ENCODE measurements at places on chromosomes 6 and 20. TPM values are rescaled to one million over a fixed set of nuclear protein-coding genes. Genes with fewer than 3 reads are reported as not detected.

DNA sequence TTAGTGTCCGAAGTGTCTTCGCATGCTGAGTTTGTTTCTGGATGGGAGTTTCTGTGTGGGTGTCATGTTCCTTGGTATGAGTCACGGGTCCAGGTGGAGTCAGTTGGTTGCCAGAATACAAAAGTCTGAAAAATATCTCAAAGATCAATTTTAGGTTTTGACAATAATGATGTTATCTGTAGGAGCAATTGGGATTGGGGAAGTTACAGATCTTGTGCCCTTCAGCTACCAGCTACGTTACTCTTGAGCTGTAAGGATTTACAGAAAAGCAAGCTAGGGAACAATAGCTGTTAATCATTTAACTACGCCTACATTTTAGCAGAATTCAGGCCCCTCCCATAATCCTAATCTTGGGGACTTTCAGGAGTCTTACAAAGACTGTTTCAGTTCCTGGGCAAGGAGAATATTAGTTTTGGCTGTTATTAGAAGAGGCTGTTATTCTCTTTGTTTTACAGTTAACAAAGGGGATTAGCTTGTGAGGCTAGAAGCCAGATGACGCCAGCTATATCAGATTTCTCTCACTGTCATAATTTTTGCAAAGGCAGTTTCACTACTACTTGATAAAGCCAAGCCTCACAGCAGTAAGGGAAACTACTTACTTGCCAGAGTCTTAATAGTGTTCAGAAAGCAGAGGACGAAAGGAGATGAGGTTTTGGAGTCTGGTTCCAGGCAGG, 15.4 kb upstream of the SLC22A16 start:
- H3K4me1 ChIP-seq, result no peaks in the 10 kb centered on the region
- H3K27me3 ChIP-seq, result no peaks in the 10 kb centered on the region
- no peaks in the 10 kb centered on the region for H3K36me3 ChIP-seq
- no peak for DNase-seq

DNA sequence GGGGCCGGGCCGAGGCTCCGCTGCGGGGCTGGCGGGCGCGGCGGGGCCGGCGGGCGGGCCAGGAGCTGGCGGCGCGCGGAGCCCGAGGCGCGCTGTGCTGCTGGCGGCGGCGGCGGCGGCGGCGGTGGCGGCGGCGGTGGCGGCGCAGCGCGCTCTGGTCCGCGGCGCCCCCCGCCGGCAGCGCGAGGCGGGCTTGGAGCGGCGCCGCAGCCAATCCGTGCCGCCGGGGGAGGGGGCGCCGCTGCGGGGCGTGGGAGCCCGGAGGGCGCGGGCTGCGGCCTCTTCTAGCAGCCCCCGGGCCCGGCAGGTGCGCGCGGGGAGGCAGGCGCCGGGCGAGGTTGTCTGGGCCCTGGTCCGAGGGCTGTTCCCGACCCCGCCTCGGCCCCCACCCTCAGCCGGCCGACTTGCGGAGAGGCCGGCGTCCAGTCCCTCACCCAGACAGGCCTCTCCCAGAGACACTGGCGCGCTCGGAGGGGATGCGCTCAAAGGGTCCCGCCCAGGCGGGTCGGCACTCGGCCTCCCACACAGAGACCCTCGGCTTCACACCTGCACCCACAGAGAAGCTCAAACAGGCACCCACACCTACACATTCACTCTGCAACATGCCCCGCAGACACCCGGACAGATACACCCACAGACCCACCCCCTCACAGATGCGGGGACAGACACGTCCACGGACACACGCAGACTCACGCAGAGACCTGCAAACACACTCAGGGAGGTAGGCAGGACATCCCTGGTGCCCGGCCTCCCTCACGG, at the start of gene RIMS4:
TSS of gene RIMS4 (minus strand) at position 156 of the 759 bp plus-strand sequence. CDS start 275 bp downstream, outside the sequence.
- H3K4me1 ChIP-seq, result peaks cover 3% of the 10 kb centered on the region
- peaks cover 17% of the 10 kb centered on the region for H3K27me3 ChIP-seq
- no peaks in the 10 kb centered on the region for H3K36me3 ChIP-seq
- no peak within 1 kb of the TSS for H3K27ac ChIP-seq

DNA sequence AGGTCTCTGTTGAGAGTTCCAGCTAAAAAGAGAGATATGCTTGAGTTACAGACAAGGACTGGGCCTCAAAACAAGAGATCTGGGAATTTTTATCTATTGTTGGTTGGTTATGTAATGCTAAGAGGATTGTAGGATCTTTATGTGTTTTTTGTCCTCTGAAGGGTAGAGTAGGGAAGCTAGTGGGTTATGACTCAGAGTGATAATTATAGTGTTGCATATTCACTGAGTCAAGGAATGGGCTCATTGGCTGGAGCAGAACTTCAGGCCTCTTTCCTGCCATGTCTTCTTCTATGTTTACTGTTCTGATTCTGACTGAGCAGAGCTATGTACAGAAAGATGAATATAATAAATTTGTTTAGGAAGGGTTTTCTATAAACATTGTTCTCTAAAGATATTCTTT, 66.1 kb upstream of the NOX3 start:
- no peaks in the 10 kb centered on the region for H3K36me3 ChIP-seq
- H3K27me3 ChIP-seq, result no peaks in the 10 kb centered on the region
- DNase-seq, result no peak

GRCh38 chr6:141587482-141588266, 545.1 kb upstream of the GJE1 start:
- no peak overlapping the region for H3K27ac ChIP-seq
- no peak for DNase-seq
- H3K36me3 ChIP-seq, result no peaks in the 10 kb centered on the region

DNA sequence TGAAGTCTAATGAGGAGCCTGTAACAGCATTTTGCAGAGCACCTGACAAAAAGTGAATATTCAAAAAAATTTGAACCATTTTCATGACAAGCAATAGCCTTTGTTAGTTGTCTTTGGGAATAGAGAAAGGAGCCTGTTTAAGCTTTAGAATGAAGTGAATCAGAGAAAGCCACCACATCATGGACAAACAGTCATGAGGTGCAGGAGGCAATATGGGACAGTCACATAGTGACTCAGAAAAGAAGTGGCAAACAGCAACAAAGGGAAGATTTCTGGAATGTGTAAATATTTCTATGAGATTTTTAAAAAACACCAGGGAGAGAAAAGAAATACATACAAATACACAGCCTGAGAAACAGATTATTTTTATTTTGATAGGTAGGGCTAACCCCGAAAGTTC, 6.6 kb downstream of the KLHL31 start:
- H3K4me1 ChIP-seq, result no peaks in the 10 kb centered on the region
- H3K36me3 ChIP-seq, result no peaks in the 10 kb centered on the region
- DNase-seq, result no peak
- H3K4me3 ChIP-seq, result no peak overlapping the region
- no peaks in the 10 kb centered on the region for H3K27me3 ChIP-seq

DNA sequence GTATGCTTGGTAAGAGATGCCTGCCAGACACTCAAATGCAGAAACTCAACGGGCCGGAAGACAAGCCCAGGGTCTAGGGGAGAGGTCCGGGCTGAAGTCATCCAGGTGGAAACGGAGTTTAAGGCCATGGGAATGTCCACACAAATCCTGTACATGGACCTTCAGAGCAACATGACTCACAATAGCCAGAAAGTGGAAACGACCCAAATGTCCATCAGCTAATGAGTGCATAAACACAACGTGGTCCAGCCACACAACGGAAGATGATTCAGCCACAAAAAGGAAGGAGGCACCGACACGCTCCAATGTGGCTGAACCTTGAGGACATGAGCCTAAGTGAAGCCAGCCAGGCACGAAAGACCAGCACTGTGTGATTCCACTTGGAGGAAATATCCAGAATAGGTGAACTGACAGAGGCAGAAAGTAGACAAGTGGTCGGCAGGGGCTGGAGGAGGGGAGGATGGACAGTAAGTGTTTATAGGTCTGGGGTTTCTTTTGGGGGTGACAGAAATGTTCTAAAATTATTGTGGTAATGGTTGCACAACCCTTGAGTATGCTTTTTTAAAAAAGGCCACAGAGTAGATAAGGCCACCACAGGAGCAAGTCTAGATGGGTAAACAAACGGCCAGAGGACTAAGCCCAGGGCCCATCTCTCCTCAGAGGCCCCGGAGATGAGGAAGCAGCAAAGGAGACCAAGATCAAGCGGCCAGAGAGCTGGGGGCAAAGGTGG, 105.6 kb downstream of the PREX1 start:
- H3K4me3 ChIP-seq, result no peak overlapping the region
- H3K36me3 ChIP-seq, result peaks cover 3% of the 10 kb centered on the region
- H3K27ac ChIP-seq, result peak overlapping the region; percentile 62
- peaks cover 33% of the 10 kb centered on the region for H3K4me1 ChIP-seq
- no peaks in the 10 kb centered on the region for H3K27me3 ChIP-seq

DNA sequence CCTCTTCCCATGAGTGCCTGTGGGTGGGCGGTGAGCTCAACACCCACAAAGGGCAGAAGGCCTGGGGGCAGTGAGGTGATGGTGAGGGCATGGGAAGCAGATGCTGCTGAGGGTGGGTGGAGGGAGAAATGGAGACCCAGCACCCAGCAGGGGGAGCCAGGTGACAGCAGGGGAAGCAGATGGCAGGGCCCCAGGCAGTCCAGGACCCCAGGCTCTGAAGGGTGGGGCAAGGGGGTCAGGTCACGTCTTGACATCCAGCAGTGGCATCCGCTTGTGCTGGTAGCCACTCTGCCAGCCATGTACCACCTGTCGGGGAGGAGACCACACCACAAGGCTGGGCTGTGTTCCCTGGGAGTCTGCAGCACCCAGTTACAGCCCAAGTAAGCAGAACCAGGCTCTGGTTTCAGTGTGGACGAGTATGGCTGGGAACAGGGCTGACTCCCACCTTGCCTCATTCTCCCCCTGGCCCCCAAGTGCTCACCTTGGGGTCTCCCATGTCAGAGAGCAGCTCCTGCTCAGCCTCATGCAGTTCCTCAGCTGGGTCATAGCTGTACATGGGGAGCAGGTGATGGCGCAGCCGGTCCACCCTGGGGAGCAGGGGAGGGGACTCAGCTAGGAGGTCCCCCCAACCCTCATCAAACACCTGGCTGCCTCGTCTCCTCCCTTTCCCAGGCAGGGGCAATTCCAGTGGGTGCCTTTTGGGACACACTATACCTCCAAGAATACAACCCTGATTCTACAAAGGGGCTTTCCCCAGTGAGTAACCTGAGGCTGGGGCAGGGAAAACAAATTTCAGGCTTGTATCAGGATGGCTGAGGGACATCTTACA, 2.0 kb downstream of the SMIM29 start:
- H3K36me3 ChIP-seq, result no peaks in the 10 kb centered on the region
- H3K4me3 ChIP-seq, result no peak overlapping the region
- peak; percentile 58 for DNase-seq
- no peaks in the 10 kb centered on the region for H3K4me1 ChIP-seq
- no peaks in the 10 kb centered on the region for H3K27me3 ChIP-seq

DNA sequence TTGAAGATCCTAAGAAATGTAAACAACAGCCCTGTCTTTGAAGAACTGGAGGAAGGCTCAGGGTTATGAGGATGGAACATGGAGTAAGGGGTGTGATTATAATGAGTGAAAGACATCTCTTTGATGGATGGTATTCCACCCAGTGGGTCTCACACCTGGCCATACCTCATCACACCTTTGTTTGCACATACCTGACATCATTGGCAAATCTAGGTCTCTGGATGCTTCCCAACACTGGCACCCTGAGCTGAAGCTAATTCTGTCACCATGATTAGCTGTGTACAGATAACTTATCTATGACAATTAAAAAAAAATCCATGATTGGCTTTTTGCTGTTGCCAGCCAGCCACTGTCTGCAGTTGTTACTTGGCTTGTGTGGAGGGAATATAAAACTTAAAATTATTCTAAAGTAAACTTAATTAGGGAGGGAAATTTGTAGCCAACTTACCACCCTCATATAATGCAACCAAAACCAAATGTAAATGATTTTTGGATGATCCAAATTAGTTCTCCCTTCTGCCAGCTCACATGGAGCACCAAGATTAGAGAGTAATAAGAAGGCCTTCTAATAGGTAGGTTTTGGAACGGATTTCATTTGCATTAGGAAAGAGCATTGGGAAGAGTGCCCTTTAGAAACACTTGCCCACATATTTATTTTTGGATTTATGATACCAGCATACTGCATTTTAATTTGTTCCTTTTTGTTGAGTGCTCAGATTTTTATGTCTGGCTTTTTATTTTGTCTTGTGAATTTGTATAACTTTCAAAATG, 249.5 kb downstream of the SOX4 start:
- H3K36me3 ChIP-seq, result no peaks in the 10 kb centered on the region
- no peak overlapping the region for H3K27ac ChIP-seq
- no peak overlapping the region for H3K4me3 ChIP-seq
- no peak for DNase-seq

GRCh38 chr6:16358531-16359138, 120.2 kb downstream of the GMPR start:
- no peaks in the 10 kb centered on the region for H3K27me3 ChIP-seq
- H3K36me3 ChIP-seq, result no peaks in the 10 kb centered on the region
- peak; percentile 58 for DNase-seq
- no peaks in the 10 kb centered on the region for H3K4me1 ChIP-seq
- no peak overlapping the region for H3K4me3 ChIP-seq
- no peak overlapping the region for H3K27ac ChIP-seq

GRCh38 chr6:68196645-68197044, 438.4 kb upstream of the ADGRB3 start:
- no peaks in the 10 kb centered on the region for H3K4me1 ChIP-seq
- no peaks in the 10 kb centered on the region for H3K27me3 ChIP-seq
- no peak overlapping the region for H3K4me3 ChIP-seq
- H3K36me3 ChIP-seq, result no peaks in the 10 kb centered on the region

DNA sequence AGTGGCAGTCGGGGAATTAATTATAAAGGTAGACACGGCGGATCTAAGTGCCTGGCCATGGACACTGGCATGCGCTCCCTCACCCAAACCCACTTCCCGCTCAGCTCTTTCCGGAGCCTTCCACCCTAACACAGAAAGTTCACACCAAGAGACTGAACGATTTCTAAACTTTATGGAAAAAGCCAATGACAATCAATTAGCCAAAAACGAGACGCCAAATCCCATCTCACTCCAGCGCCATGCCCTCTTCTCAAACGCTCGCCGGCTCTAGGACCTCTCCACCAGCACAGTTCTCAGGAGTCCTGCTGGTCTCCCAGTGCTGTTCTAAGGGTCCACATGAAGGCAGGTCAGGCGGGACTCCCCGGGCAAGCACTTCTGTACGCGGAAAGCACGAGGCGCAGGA, 641 bp downstream of the SF3B5 start:
- H3K4me1 ChIP-seq, result no peaks in the 10 kb centered on the region
- peak overlapping the region; percentile 59 for H3K4me3 ChIP-seq
- peak overlapping the region; percentile 89 for H3K27ac ChIP-seq
- no peaks in the 10 kb centered on the region for H3K36me3 ChIP-seq

Gene SLC35D3
- not detected for total RNA-seq

Gene MRPL14
- 39.0 TPM for total RNA-seq

Gene TLDC2
- total RNA-seq, result 39.2 TPM

Gene MROH8
- total RNA-seq, result 0.54 TPM

Gene SRC
- total RNA-seq, result 120 TPM

Gene GRIK2
- 1.6 TPM for total RNA-seq

Gene GPSM3
- 5.3 TPM for total RNA-seq
